CD4-positive, alpha-beta T cell treated with Interleukin-6 for 4 hours (primary cell): ENCODE measurements at places on chromosomes 13 and 19.
A peak's percentile ranks its signal among the peaks of the same experiment; 100 is the strongest.

- DNase-seq: no peak
Observed at GRCh38 chr13:30600496-30600895, 17.2 kb upstream of the USPL1 start.

DNA sequence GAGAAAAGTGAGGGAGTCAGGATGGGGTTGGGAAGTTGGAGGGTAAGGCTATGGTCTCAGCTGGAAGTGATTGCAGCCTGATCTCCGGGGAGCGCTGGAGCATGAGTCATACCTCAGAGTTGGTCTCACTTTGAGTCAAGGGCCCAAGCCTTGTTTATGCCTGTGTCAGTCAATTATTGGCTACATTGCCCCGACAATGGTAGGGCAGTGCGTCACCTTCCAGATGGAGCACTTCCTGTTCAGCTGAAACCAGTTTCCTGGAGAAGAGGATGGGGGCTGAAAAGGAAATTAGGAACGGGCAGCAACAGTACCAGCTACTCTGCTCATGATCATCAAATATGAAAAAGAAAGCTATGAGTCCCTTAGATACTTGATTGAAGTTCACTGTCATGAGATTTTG is 60.4 kb downstream of the ADGRE1 start:
- DNase-seq: peak; percentile 36

- no peak for DNase-seq
Observed at GRCh38 chr19:54883228-54883627, 9.2 kb downstream of the FCAR start.

- peak; percentile 55 for DNase-seq
Observed at GRCh38 chr13:98480915-98481877, 95.7 kb downstream of the STK24 start.

GRCh38 chr19:17529239-17530158 is 18.1 kb downstream of the PGLS start:
- DNase-seq: no peak

GRCh38 chr13:110531671-110532083 is 29.8 kb downstream of the RAB20 start:
- DNase-seq: no peak

- no peak for DNase-seq
Observed at GRCh38 chr19:13382633-13382938, 123.7 kb downstream of the CACNA1A start.

DNA sequence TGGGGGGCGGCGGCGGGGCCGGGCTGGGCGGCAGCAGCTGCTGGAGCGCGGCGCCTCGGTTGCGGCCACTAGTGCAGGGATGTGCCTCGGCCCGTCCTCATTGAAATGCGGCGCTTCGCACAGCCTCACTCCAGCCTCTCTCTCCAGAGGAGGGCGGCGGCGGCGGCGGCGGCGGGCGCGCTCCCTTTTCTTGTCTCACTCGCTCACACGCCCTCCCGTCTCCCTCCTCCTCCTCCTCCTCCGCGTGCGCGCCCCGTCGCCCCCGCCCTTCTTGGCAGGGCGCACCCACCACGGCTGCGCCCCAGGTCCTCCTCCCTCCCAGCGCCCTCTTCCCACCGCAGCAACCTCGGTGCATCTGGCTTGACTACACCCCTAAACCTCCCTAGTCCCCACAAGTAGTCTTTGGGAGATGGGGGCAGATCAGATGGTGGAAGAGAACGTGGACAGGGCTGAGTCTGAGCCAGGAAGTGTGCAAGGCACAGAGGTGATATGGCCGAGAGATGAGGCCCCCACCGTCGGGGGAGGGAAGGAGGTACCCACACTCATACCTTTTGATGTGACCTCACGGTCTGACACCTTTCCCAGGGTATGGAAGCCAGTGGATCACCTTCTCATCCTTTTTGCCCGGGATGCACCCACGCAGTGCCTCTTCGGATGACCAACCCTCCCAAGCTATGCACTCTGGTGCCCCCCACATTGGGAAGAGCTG is at the start of gene DCLK1:
Gene DCLK1 (minus strand): TSS at position 161 of the 709 bp plus-strand sequence.
- no peak for DNase-seq

- DNase-seq: peak; percentile 56
Observed at GRCh38 chr13:30429721-30430694, 7.7 kb downstream of the UBE2L5 start.

GRCh38 chr13:71030784-71031183 is 836.2 kb downstream of the DACH1 start:
- no peak for DNase-seq

- DNase-seq: no peak
Observed at GRCh38 chr13:89113744-89114143, 1442.6 kb downstream of the SLITRK5 start.

DNA sequence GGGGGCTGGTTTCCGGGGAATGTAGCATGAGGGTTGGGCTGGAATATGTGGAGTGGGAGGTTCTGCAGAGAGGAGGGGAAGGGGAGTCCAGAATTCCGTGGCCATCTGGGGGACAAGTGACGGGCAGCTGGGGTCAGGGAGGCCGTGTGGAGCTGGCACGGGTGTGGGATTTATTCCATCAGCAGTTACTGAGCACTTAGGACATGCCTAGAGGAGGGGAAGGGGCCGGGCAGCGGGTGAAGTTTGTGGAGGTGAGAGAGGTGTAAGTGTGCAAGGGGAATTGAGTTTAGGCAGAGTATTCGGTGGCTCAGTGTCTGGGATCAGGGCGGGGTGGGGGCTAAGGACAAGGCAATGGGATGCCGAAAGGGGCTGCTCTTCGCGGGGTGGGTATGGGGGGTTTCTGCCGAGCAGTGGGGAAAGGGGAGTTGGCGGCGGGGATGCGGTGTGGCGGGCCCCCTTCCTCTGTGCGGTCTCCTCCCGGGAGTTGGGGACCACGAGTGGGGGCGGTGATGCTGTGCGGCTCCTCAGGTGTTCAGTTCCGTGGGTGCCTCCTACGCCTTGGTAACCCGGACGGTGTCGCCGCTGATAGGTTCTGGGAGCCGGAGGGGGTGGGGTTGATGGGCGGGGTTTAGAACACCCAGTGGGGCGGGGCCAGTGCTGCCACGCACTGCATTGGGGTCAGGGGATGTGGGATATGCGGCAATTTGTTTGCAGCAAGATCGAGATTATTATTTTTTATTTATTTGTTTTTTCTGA is 5.4 kb downstream of the CCDC61 start:
- DNase-seq: peak; percentile 89

DNA sequence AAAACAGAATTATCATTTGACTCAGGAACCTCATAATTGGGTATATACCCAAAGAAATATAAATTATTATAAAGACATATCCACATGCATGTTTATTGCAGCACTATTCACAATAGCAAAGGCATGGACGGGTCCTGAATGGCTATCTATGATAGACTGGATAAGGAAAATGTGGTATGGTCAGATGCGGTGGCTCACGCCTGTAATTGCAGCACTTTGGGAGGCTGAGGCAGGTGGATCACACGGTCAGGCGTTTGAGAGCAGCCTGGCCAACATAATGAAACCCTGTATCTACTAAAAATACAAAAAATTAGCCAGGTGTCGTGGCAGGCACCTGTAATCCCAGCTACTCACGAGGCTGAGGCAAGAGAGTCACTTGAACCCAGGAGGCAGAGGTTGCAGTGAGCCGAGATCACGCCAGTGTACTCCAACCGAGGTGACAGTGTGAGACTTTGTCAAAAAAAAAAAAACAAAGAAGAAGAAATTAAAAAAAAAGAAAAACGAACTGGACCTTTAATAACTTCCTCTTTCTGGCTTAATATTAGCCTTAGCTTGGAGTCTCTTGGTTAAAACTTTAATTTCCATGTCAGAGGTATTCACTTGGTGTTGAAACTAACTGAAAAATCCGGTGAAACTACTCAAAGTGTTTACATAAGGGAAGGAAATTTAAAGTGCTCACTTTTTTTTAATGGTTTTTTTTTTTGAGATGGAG is 104.4 kb downstream of the ZNF486 start:
- no peak for DNase-seq

GRCh38 chr19:54428323-54429175 is 13.3 kb downstream of the TTYH1 start:
- DNase-seq: no peak

DNA sequence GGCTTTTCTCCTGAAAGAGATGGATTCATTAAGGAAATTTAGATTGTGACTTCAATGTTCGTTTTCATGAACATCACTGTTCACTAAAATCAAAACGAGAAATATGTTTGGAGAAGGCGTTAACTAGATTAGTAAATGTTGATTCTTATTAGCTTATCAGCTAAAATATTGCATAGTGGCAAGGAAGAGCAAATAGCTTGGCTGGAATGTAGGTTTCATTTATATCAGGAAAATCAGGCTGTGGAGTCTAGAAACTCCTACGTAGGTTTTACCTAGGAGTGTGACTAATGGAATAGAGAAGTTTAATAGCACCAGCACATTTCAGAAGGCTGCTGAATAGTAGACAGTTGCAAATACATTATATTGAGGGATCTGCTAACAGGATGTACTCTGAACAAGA is 344.9 kb downstream of the LIG4 start:
- DNase-seq: no peak

- DNase-seq: no peak
Observed at GRCh38 chr13:112680741-112681360, 9.0 kb upstream of the ATP11A start.

DNA sequence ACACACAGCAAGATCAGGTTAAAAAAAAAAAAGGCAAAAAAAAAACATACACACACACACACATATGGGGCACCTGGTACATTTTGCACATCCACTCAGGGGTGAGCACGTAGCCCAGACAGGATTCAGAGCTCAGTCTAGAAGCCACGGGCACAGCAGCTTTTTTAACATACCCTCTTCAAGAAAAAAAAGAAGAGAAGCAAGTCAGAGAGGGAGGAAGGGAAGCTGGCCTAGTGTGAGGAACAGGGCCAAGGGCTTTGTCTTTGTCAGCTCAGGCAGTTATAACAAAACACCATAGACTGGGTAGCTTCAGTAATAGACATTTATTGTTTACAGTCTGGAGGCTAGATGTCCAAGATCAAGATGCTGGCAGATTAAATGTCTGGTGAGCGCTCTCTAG is 2.3 kb upstream of the TPM4 start:
- DNase-seq: peak; percentile 40

DNA sequence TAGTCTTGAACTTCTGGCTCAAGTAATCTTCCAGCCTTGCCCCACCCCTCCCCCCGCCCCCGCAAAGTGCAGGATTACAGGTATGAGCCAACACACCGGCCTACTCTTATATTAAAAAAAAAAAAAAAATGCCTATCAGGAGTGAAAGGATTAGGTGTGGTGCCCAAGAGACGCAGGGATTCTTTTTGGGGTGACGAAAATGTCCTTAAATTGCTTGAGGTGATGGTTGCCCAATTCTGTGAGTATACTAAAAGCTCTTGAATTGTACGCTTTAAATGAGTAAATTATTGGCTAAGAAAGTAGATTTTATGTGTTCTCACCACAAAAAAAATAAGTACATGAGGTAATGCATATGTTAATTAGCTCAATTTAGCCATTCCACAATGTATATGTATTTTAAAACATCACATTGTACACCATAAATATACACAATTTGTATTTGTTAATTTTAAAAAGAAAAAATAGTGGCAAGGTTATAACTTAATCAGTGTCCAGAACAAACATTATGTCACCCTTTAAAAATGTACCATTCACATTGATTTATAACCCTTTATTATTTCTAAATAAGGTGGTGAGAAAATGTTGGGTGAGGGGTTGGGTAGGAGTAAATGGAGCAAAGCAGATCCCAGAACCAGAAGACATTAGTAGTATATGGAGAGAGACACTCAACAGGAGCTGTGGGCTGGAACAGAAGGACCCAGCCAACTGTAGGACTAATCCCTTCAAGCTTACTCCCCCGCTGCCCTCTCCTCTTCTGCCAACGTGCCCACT is 3.9 kb downstream of the IGSF23 start:
- DNase-seq: no peak

- DNase-seq: no peak
Observed at GRCh38 chr19:29757551-29757950, 42.5 kb upstream of the C19orf12 start.

DNA sequence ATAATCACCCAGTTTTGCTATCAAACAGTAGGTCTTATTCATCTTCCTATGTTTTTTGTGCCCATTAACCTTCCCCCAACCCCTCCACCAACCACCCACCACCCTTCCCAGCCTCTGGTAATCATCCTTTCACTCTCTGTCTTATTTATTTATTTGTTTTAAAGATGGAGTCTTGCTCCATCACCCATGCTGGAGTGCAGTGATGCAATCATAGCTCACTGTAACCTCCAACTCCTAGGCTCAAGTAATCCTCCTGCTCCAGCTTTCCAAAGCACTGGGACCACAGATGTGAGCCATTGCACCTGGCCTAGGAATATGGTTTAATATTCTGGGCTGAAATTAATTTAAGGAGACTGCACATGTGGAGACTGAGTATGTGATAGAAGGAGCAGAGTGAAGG is 527.0 kb downstream of the GPC6 start:
- DNase-seq: no peak

DNA sequence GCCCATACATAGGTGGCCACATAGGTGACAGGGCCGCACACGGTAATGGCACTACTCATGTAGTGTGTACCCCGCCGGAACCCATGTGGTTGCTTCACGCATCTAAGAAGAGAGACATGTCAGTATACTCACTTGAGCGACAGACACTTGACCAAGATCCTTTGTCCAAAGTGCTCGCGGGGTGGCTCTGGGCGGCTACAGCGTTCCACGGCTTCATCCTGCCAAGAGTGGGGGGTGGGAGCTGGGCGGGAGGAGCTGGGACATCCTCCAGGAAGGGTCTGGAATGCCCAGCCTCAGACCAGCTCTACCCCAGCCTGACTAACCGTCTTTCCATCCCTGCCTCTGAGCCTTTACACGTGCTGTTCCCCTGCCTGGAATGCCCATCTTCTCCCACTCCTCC is 8.5 kb downstream of the ANGPTL8 start:
- no peak for DNase-seq

DNA sequence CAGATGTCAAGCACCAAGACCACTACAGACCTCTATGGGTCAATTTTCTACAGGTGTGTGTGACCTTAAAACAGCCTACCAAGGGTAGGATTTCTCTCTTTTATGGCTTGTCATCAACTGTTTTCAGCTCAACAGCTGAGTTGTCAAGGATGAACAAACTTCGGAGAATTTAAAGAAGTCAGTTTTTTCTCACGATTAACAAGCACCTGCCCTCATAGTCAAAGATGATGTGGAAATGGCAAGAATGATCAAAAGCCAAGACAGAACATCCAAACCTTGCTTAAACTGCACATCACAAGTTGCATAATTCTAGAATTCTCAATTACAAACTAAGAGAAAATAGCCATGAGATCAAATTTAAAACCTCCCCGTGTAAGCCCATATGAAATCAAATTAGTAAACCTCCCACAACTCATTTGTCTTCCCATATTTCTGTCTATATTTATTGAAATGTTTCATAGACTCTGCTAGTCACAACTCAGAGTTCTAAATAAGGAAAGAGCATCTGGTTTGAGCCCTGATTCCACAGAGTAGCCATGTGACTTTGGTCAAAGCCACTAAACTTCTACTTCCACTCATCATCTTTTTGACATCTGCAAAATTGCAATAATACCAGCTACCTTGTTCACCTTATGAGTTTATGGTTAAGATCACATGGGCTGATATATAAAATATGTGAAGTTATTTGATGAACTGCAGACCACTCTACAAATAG is 521.5 kb upstream of the HTR2A start:
- DNase-seq: no peak

GRCh38 chr19:31152906-31153305 is 196.3 kb downstream of the TSHZ3 start:
- DNase-seq: no peak
